Activated CD8-positive, alpha-beta T cell treated with anti-CD3 and anti-CD28 coated beads for 36 hours (primary cell): ENCODE measurements at places on chromosomes 7 and 10.

DNA sequence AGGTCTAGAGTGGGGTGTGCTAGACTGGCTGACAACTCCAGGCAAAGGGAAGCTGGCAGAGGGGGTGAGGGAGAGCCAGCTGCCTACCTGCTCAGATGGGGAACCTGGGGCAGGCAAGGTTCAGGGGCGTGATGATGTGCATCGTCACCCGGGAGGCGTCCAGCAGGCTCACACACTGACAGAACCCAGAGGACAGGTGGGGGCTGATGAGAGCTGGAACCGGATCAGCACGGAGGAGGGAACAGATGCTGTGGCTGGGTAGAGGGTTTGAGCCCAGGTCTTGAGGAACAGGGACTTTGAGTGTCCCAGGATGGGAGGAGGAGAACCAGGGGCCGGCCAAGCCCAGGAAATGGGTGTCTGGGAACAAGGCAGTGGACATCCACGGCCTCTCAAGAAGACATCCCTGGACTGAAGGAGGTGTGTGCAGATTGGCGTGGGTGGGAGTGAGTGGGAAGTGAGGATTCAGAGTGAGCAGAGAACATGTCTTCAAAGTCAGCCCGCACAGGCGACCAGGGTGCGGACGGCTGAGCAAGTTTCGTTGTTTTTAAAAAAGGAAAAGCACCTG lies 3.9 kb downstream of the RASGEF1A start:
- no peak overlapping the region for H3K27ac ChIP-seq
- H3K27me3 ChIP-seq: peaks cover 29% of the 10 kb centered on the region
- no peaks in the 10 kb centered on the region for H3K36me3 ChIP-seq
- DNase-seq: no peak
- no peak overlapping the region for H3K4me3 ChIP-seq

DNA sequence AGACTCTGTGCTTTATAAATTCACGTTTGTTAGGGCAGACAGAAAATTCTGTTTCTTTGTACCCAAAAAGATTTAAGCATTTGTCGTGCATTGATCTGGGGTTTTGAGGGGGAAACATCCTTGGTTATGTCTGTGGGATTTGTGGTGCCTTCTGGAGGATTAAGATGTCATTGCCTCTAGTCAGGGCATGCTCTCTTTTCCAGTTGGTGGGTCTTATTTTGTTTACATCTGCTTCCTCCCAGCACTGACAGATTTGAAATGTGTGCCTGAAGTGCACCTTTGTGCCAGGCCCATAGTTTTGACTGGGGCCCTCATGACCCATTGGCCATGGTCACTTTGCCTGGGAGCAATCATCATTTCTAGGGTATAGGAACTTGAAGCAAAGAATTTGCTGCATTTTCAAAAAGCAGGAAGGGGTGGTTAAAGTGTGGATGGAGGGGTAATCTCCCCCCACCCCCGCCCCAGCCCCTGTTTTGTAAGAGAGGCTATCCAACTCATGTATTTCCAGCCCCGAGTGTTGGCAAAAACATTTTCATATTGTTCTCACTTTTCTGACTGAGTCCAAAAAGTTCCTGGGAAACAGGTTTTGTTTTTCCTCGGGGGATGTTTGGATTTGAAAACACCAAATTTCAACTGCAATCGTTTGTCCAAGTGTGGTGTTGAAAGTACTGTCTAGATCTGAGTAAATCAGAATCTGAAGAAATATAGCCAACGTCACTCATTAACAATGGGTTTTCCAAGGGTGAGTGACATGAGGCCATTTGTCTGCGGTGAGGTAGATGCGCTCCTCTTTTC lies 388.2 kb upstream of the GALNT17 start:
- DNase-seq: no peak
- peaks cover 3% of the 10 kb centered on the region for H3K4me1 ChIP-seq
- no peaks in the 10 kb centered on the region for H3K27me3 ChIP-seq
- no peak overlapping the region for H3K27ac ChIP-seq
- H3K36me3 ChIP-seq: no peaks in the 10 kb centered on the region
- H3K4me3 ChIP-seq: no peak overlapping the region

DNA sequence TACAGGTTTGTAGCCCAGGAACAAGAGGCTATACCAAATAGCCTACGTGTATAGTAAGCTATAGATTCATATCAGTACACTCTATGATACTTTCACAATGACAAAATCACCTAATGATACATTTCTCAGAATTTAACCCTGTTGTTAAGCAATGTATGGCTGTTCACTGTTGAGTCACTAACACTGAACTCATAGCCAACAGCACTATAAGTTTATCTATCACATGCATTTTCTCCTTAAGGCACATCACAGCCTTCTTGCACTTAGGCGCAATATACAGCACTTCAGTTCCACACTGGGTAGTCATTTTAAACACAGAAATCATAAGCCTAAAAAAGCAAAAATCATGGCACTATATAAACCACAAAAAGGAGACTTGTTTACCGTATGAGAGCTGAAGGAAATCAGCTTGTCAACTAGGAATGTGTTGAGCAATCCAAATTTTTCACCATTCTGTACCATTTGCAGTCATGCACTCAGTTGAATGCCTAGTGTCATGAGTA lies 45.6 kb downstream of the ZNF438 start:
- H3K27ac ChIP-seq: no peak overlapping the region
- no peaks in the 10 kb centered on the region for H3K27me3 ChIP-seq
- peaks cover 5% of the 10 kb centered on the region for H3K36me3 ChIP-seq
- no peak for DNase-seq
- H3K4me3 ChIP-seq: no peak overlapping the region

DNA sequence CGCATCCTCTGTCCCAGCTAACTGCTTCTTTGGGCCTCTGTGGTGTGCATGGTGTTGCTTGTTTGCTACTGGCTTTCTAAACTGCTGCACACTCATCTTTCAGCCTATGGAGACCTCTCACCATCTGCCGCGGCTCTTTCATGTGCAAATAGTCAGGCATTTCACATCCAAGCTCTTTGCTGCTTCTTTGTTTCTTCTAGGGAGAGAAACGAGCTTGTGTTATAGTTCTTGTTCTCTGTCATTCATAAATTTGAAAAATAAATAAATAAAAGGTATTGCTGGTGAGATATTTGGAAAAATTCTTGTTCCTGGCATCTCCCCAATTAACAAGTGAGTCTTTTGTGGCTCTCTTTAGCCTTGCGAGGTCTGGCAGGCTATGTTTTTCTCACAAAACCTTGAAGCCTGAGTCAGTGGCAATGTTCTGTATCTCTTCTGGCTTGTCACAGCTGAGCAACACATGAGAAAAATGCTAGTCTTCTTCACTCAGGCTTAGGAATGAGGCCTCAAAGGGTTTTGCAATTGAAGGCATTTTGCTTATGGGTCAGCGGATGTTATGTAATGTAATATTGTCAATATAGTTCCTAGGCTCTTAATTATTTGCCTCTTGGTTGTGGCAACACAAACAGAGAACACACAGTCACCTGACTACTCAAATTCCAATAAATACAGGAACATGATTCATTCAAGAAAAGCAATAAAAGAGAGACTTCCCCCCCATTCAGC lies 274.0 kb downstream of the FRMD4A start:
- no peaks in the 10 kb centered on the region for H3K36me3 ChIP-seq
- no peak for DNase-seq
- H3K27me3 ChIP-seq: peaks cover 6% of the 10 kb centered on the region
- H3K4me1 ChIP-seq: no peaks in the 10 kb centered on the region
- H3K4me3 ChIP-seq: no peak overlapping the region
- no peak overlapping the region for H3K27ac ChIP-seq

GRCh38 chr7:98968621-98969020 lies 90.3 kb downstream of the TRRAP start:
- DNase-seq: no peak
- H3K27me3 ChIP-seq: no peaks in the 10 kb centered on the region
- peaks cover 67% of the 10 kb centered on the region for H3K36me3 ChIP-seq
- no peak overlapping the region for H3K27ac ChIP-seq
- no peak overlapping the region for H3K4me3 ChIP-seq

DNA sequence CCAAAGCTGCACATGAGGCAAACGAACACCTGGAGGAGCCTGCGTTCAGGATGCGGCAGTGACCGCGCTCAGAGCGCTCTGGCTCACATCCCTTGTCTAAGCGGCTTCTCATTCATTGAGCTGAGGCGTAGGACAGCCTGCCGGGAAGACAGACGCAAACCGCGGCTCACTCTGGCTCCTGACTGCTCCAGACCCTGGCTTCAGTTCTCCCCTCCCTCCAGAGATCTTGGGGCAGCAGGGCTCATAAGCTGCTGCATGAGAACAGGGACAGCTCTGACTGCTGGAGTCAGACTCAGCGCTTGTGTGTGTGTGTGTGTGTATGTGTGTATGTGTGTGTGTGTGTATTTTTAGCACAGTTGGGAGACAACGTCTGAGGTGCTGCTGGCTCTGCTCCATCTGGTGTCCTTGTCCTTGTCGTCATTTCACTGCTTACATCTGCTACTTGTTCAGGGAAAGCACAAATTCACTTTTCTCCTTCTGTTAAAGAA lies 15.8 kb upstream of the LYZL2 start:
- peaks cover 15% of the 10 kb centered on the region for H3K4me1 ChIP-seq
- H3K27me3 ChIP-seq: peaks cover 43% of the 10 kb centered on the region
- H3K27ac ChIP-seq: no peak overlapping the region

DNA sequence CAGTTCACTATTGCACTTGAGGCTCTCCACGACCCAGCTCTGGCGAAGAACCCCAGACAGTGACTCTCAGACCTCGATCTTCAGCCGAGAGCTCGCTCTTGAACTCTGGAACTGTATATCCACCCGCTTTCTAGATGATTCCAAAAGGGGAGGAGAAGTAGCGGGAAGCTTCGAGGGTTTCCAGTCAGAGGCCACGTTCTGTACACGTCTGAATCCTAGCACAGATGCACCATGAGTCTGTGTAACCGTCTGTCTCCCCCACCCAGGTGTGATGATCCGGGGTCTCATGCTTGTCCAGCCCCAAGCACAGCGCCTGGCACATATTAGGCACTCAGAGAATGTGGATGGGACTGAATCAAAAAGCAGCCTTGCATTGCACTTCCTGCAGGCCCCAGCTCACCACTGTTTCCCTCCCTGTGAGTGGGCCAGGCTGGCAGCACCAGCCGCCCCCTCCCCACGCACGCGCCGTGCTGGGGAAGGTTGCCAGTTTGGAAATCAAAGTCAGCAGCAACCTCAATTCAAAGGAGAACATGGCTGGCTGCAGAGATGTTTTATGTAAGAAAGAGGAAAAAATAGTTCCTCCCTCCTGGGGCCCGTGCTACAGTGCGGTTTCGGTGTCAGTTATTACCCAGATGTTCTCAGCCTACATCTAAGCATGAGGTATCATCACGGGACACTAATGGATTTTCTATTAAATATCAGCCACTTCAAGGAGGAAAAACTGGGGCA lies 5.7 kb downstream of the GRID2IP start:
- H3K36me3 ChIP-seq: no peaks in the 10 kb centered on the region
- H3K4me1 ChIP-seq: peaks cover 11% of the 10 kb centered on the region
- DNase-seq: no peak
- no peaks in the 10 kb centered on the region for H3K27me3 ChIP-seq
- H3K27ac ChIP-seq: no peak overlapping the region

GRCh38 chr7:50138101-50138500 lies 45.1 kb upstream of the ZPBP start:
- no peak overlapping the region for H3K27ac ChIP-seq
- H3K36me3 ChIP-seq: no peaks in the 10 kb centered on the region
- peaks cover 4% of the 10 kb centered on the region for H3K27me3 ChIP-seq
- peaks cover 4% of the 10 kb centered on the region for H3K4me1 ChIP-seq
- no peak for DNase-seq

DNA sequence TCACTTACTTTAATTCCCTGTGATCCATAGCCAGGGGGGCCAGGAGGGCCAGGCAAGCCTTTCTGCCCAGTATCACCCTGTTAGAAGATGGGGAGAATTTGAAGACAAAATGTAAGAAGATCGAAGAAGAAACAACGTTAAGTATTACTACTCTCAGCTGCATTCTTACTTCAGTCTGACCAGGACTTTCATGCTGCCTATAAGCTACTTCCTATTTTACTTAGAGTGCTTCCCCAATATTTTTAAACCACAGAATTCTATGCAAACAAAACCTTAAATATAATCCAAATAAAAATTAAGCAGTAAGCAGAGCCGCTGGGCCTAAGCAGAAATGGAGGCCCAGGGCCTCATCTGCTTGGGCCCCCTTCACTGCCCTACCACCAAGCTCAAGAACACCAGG lies 117.8 kb downstream of the COL28A1 start:
- H3K27ac ChIP-seq: no peak overlapping the region
- DNase-seq: no peak
- no peaks in the 10 kb centered on the region for H3K27me3 ChIP-seq
- H3K4me3 ChIP-seq: no peak overlapping the region
- no peaks in the 10 kb centered on the region for H3K36me3 ChIP-seq

GRCh38 chr10:4526311-4526731 lies 299.7 kb upstream of the AKR1E2 start:
- H3K4me3 ChIP-seq: no peak overlapping the region
- no peak for DNase-seq
- peaks cover 8% of the 10 kb centered on the region for H3K27me3 ChIP-seq
- no peaks in the 10 kb centered on the region for H3K36me3 ChIP-seq

GRCh38 chr7:12701433-12701832 lies 14.0 kb downstream of the ARL4A start:
- DNase-seq: no peak
- peaks cover 2% of the 10 kb centered on the region for H3K36me3 ChIP-seq
- no peak overlapping the region for H3K27ac ChIP-seq
- no peaks in the 10 kb centered on the region for H3K27me3 ChIP-seq
- no peaks in the 10 kb centered on the region for H3K4me1 ChIP-seq

- H3K4me1 ChIP-seq: peaks cover 53% of the 10 kb centered on the region
- no peak for DNase-seq
- peaks cover 2% of the 10 kb centered on the region for H3K36me3 ChIP-seq
- H3K4me3 ChIP-seq: peak overlapping the region; percentile 71
- H3K27me3 ChIP-seq: peaks cover 2% of the 10 kb centered on the region
These were observed 2.1 kb downstream of the DENND11 start for GRCh38 chr7:141699860-141700259.
